ENCODE measurements at places on chromosomes 5 and 9. TPM values are rescaled to one million over a fixed set of nuclear protein-coding genes. Genes with fewer than 3 reads are reported as not detected.

DNA sequence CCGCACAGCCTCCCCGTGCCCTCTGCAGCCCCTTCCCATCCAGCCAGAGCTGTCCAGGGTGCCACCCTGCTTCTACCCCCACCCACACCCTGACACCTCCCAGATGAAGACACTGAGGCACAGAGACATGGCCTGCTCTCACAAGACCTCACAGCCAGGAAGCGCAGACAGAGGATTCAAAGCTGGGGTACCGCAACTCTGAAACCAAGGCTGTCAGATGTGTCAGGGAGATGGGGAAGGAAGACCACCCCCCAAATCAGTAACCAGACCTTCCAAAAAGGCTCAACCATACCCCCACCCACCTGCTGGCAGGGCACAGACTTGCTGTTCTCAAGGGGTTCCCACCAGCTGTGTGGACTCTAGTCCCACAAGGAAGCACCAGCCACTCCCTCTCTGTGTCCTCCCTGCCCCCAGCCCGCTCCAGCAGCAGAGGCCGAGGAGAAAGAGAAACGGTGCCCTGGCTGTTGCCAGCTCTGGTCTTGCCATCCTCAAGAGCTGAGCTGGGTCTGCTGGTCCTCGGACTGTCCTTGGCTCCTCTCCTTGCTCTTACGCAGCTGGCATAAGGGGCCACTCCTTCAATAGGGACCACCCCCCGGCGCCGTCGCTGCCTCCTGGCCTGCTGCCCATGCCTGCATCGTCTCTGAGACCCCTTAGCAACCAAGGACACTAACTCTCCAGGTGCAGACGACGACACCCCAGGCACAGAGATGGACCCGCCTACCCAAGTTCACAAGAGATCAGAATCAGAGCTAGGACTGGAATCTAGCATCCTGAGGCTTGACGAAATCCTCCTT, 699 bp downstream of the AKNA start:
- DNase-seq: peak; percentile 42

CDH18 gene
- not detected for total RNA-seq

DNA sequence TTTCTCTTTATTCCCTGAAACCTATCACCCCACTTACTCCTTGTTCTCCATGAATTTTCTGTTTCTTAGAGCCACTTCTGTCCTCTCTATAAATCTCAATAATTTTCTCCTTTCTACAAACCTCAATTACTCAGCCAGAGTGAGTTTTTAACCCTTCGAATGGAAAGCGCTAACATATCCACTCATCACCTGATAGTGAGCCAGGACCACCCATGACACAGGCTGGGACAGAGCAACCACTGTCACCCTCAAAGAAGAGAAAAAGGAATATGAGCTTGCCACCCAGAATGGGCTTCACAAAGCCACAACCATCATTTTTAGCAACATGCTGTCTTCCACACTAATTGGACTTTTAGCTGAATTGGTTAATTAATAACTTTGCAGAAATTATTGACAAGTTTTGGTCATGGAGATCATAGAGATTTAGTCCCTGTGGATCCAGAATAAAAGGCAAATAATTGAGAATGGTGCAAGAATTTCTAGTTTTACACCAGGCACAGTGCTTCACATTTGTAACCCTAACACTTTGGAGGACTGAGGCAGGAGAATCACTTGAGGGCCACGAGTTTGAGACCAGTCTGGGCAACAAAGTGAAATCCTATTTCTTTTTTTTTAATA, 32.1 kb upstream of the SELENOP start:
- DNase-seq: no peak

DNA sequence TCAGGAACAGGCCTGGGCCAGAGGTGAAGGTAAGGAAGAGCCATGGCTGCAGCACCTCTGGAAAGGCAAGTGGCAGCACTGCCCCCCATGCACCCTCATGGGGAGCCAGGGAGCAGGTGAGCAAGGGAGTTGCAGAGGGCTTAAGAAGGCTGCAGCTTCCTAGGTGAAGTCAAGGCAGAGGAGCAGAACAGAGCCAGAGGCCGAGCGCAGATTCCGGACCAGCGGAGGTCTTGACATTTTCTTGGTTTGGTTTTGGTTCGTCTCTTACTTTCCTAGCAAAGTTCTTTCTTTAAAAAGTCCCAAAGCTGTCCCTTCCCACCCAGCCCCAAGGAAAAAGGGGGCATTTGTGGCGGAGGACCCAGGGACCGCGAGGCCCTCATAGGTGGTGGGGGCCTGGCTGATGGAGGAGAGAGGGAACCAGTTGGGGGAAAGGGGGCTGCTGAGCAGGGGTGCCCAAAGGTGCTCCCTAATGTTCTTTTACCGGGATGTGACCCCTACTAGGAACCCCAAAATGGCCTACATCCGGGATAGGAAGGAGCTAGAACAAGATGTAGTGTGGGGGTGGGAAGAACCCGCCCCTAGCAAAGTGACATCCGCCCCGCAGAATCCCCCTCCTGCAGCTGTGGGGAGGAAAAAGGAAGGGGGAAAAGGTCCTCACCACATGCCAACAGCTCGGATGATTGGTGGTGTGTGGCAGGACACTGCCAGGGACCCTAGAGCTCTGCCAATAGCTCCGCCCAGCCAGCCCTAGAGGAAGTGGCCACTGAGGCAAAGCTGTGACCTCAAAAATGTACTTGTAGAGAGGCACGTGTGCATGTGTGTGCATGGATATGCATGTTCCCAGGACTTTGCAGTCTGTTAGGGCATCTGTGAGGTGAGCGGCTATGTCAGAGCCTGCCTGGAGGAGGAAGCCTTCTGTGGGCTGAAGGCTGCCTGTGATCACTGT, 914 bp upstream of the CD72 start:
- DNase-seq: peak; percentile 69

- no peak for DNase-seq
Observed at GRCh38 chr9:95607507-95607906, 90.7 kb upstream of the PTCH1 start.

GRCh38 chr5:59684388-59685190, 208.9 kb downstream of the PDE4D start:
- no peak for DNase-seq

DNA sequence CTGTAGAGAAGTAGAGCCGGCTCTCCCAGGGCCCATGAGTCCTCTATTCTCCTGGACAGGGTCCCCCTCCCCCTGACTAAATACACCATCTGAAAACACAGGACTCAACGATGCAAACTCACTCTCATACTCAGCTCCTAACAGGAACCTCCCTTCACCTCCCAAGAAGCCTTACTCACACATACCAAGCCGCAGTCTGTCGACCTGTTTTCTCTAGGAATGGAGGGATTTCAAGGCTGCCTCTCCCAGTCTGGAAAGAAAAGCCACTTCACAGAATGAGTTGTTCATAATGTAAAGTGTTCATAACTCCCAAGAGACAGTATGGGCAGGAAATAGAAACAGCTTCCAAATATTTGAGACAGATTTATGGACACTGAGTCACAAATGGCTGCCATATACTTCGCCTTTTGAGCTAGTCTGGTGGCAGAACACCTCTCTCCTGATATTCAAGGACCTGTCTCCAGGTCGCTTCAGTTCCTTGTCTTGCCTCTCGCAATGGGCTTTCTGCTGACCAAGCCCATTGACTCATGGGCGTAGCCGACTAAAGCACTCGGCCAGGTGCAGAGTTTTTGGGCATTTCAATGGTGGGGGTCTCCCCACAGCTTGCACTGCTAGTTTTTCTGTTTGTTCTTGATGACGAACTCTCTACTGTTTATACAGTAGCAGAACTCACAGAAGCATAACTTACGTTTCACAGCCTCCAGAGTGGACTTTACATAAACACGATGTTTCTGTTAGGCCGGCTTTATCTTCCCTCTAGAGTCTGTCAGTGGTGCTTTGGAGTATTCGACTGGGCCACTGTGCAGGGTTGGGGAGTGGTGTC, 25.0 kb upstream of the IL17B start:
- DNase-seq: no peak

Measured in activated CD4-positive, alpha-beta memory T cell treated with anti-CD3 and anti-CD28 coated beads for 36 hours (primary cell).